ENCODE measurements at places on chromosomes 4 and X.

GRCh38 chr4:146343199-146343598, 128.9 kb downstream of the REELD1 start:
- no peak for DNase-seq

DNA sequence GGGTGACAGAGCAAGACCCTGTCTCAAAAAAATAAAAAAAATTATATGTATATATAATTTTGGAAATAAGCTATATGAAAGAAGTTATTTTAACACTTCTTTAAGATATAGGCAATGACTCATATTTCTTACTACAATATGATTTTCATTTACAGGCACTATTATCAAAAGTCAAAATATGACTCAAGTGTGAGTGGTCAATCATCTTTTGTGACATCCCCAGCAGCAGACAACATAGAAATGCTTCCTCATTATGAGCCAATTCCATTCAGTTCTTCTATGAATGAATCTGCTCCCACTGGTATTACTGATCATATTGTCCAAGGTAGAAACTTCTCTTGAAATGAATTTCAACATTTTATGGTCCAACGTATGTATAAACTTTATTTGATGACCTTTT, 20.8 kb downstream of the OCIAD1 start:
- peak; percentile 56 for DNase-seq

DNA sequence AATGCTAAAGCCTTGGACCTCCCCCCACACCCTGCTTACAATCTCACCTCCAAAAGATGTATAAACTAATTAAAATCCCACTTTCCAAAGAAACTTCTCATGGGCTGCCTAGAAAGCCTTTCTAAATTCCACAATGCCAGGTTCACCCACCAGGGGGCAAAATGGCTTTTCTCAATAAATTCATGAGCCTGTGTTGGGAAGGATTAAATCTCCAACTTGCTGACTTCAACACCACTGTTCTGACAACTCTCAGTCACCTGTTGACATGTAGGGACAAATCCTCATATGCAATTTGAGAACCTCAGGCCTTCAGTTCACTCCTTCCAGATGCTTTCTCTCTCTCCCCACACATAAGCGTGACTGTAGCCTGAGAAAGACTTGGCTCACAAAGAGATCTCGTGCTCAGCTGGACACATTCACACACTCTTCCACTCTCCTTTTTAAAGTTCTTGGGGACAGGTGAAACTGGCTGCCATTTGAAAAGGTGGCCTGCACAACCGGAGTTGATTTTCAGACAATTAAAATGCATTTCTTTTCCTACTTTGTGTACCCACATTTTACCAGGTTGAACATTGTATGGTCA, 88.6 kb upstream of the PRPS2 start:
- peak; percentile 49 for DNase-seq

- DNase-seq = no peak
These were observed 125.4 kb downstream of the AMMECR1 start for GRCh38 chrX:110192516-110192915.

DNA sequence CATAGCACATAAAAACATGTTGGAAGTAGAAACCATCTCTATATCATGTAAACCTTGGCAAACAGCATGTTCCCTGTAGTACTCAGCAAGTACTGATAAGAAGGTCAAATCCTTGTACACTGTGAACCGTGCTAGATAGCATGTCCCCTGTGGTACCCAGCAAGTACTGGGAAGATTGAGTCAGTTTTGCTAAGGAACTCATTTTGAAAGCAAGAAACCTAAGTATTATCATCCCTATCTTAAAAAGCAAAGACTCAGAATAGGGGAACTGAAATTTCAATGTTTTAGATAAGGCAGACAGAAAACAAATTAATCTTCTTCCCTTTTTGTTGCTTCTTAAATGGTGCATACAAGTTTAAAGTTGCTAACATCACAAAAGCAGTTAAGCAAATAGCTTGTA, 180.2 kb downstream of the RBM46 start:
- no peak for DNase-seq

- peak; percentile 23 for DNase-seq
These were observed 172.4 kb upstream of the MXRA5 start for GRCh38 chrX:3518870-3519269.

GRCh38 chr4:101265816-101266172, 81.5 kb downstream of the PPP3CA start:
- DNase-seq = peak; percentile 67

DNA sequence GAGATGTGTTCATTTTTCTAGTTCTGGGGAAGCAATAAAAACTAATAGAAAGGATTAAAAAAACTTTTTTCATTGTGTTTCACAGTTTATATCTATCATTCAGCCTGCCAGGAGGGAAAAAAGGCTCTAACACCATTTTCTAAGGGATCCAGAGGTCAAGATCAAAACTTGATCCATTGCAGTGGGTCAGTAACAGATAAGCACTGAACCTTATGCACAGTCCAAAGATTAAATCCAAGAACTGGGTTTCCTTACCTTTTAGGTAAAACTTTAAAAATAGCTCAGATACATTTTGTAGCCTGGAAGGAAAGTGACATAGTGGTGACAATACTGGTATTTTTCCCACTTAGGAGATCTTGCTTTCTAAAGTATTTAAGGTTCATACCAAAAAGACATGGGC, 12.7 kb downstream of the MTTP start:
- no peak for DNase-seq

- DNase-seq = no peak
These were observed 53.7 kb downstream of the MSX1 start for GRCh38 chr4:4913147-4913561.

GRCh38 chrX:1521459-1521956, 15.5 kb downstream of the P2RY8 start:
- DNase-seq = no peak

- no peak for DNase-seq
These were observed 5.9 kb upstream of the TNIP2 start for GRCh38 chr4:2762048-2762447.

GRCh38 chrX:21839334-21840192, at the start of gene MBTPS2:
TSS of gene MBTPS2 (plus strand) at chrX:21839617. CDS start at chrX:21839735, 118 bp downstream.
- DNase-seq = peak; percentile 68

DNA sequence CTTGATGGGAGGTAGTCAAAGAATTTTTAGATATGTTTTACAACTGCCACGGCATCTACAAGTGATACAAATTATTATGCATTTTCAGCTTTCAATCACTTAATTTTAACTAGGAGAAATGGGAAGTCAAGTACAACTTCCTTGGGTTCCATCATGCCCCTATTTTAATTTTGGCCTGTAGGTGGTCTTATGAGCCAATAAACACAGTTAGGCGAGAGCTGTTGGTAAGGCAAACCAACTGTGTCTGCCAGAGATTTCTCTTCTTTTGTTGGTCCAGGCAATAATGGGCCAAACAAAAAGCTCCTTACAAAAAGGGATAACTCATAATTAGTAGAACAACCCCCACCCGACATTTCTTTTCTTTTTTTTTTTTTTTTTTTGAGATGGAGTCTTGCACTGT, 63.3 kb upstream of the ARX start:
- DNase-seq = no peak

DNA sequence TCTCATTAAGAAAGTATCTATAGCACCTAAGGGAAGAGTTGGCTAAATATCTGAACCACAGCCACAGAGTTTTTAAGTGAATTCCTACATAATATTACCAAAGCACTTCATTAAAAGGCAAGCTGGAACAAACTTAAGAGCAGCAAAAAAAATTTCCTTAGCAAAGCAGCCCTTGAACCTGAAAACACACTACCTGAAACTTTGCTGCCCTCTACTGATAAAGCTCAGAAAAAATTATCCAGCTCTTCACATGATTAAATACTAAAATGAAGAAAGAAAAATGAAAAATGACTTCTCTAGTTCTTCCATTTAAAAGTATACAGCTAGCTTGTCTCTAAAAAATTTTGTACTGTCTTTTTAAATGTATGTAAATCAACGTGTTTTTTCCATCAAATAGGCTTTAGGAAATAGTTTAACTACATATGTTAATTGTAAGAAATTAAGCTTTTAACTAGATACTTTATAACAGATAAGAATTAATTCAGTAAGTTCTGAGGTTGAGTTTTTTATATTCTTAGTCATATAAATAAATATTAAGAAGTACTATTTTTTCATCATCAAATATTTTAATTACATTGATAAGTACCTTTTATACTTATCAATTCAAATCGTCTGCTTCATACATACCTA, 156.1 kb downstream of the STPG2 start:
- peak; percentile 14 for DNase-seq

- DNase-seq = no peak
These were observed 43.1 kb downstream of the ATRX start for GRCh38 chrX:77742788-77743476.

GRCh38 chrX:119667111-119667878, 25.7 kb downstream of the SEPTIN6 start:
- no peak for DNase-seq

DNA sequence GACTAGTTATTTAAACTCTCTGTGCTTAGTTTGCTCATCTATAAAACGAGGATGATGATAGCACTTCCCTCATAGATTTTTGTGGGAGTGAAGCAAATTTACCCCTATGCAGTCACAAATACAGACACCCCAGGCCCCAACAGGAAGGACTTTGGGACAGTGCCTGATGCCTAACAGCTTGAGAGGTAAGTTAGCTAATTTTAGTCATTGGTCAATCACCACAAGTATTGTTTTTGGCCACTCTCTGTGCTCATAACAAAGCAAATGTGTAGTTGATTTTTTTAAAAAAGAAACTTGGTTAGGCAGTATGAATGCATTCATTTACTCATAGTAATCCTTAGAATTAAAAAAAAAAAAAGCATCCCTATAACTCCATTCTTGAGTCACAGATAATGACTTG, 1590.7 kb upstream of the TENM3 start:
- no peak for DNase-seq

- DNase-seq = no peak
These were observed 26.2 kb downstream of the GYG2 start for GRCh38 chrX:2854918-2855317.

GRCh38 chr4:25879587-25879986, 16.8 kb upstream of the SEL1L3 start:
- DNase-seq = no peak

- DNase-seq = no peak
These were observed 45.3 kb upstream of the SHOX start for GRCh38 chrX:585115-585808.

DNA sequence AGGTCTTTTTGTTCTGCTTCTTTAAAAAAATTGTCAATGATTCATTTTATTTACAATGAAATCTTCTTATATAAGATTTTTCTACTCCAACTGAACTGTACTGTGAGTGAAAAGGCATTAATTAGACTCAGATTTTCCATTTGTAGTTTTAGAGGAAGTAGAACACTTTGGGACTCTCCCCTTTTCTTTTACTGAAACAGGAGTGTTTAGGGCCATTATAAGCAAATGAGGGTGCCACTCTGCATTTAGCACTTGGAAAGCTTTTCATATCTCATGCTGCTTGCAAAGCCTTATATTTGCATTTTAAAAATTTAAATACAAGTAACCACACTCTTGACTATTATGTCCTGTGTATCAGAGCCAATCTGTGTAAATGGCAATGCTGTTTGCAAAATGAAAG, 584.3 kb downstream of the KLHL13 start:
- DNase-seq = no peak

DNA sequence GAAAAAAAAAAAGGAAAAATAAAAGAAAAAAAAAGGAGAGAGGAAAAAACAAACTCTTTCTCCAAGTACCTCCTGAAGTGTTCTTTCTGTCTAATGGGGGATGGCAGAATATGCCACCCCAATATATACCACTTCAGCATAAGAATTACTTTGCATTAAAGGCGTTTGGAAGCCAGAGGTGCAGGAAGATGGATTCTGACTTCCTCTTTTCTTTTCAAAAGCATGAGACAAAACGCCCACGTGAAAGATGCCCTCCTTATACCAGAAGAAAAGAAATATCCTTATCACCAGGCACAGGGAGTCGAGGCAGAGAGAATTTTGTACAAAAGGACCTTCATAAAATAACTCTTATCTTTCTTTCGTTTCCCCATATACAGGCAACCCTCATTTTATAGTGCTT, 40.9 kb downstream of the COX18 start:
- DNase-seq = no peak

DNA sequence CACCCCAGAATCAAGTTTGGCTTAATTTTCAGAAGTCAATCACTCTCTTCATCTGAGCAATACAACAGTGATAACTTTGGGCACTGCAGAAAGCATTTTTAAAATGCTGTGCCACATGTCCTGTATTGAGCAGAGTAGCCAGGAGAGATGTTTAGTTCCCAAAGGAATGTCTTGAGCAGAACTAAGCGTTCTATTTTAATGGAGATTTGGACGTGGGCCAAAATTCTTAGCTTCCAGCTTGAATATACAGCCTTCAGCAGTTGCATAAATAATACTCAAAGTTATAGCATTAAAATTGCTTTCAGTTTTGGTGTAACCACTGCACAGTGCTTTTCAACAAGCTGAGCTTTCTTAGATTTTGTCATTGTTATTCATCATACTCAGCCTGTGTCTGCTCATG, 679.2 kb downstream of the NLGN4X start:
- DNase-seq = no peak

GRCh38 chrX:55908661-55909212, 191.2 kb downstream of the RRAGB start:
- DNase-seq = no peak

- DNase-seq = no peak
These were observed 486.0 kb upstream of the CTSO start for GRCh38 chr4:156439576-156440200.

DNA sequence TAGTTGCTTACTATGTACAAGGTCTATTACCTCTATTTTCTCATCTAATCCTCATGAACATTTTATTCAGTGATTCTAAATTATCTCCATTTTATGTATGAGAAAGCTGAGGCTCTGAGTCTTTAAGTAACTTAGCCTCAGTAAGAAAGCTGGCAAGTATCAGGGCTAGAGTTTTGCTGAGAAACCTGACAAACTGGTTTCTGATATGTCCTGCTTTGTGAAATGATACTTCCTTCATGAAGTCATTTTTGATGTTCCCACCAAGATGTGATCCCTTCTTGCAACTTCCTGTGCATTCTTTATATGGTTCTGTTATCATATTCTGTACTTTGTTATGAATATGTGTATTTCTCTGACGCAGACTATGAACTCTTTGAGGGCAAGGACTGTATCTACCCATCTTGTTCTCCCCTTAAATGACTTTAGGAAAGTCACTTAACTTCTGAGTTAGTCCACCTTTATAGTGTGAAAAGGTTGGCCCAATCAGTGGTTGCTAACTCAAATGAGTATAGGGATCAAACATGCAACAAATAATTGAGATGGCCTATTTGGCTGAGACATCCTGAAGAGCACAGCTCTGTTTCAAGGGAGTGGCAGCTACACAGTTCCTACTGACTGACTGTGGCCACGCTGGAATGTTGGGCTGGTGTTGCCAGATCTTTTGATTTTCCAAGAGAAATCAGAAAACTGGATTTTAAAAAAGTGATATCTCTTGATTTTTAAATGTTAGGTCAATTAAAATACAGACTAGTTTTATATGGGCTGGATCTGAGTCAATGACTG, 127.9 kb upstream of the AMOT start:
- DNase-seq = no peak

- DNase-seq = no peak
These were observed 251.8 kb downstream of the TENM3 start for GRCh38 chr4:182495031-182495430.

- no peak for DNase-seq
These were observed 74.6 kb upstream of the NALF2 start for GRCh38 chrX:69429339-69430015.

- no peak for DNase-seq
These were observed 203.4 kb downstream of the MAML3 start for GRCh38 chr4:139950568-139950967.

- DNase-seq = no peak
These were observed 86.3 kb downstream of the ZNF827 start for GRCh38 chr4:145852256-145852839.
